Omental fat pad (tissue), 4 donors: ENCODE measurements at places on chromosomes 16 and 17. TPM values are rescaled to one million over a fixed set of nuclear protein-coding genes. Genes with fewer than 3 reads are reported as not detected.

The TMC7 gene
- total RNA-seq, result 4.3 TPM

DNA sequence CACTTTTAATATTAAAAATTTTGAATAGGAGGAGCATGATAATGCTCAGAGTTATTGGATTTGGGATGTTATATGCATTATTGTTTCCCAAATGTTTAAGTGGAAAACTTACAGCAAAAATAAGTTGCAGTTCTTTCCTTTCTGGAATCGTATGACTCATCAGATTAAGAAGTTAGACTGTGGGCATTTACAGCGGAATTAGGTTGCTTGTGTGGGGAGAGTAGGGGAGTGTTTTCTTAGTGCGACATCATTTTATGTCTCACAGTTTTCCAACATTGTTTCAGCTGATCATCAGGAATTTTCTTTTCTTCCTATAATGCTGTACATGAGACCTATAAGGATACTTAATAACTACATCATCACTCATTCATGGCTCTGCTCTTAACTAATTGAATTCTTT, 1631.8 kb downstream of the CDH8 start:
- no peak for DNase-seq

DNA sequence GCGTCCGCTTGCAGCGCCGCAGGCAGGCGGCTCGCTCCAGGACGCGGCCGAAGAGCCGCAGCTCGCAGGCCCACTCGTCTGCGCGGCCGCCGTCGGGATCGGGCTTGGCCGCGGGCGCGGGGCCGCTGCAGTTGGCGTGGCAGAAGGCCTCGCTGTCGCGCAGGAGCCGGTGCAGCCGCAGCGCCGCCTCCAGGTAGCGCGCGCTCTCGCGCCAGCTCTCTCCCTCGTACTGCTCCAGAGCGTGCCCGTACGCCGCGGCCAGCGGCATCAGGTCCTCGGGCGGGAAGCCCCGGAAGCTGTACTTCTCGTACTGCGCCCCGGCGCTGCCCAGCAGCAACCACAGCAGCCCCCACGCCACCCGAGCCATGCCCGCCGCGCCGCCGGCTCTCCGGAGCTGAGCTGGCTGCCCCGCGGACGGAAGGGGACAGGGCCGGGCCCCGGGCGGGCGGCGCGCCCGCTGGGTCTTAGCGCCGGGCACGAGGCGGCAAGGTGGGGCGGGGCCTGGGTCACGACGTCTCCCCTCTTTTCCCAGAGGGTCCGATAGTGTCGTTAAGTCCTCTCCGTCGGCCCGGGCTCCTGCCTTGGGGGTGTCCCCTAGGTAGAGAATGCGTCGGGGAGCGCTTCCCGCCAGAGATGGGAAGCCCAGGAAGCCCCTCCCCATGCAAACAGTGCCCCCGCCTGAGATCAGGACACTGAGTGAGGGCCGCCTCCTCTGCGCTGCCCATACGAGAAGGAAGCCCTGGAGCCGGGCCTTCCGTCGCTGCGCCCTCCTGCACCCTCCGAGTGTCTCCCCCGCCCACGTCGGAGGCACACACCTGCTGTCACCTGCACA, at the start of gene P3H4:
P3H4 (minus strand) TSS at position 401 of the 832 bp plus-strand sequence; CDS start at position 367, 34 bp downstream.
- DNase-seq, result no peak

- no peak for DNase-seq
These were observed at the start of gene HID1 for GRCh38 chr17:74972107-74972972. HID1 (minus strand) TSS chr17:74972759; CDS start chr17:74972656, 103 bp downstream.

GRCh38 chr16:15835136-15835878, 21.5 kb downstream of the MYH11 start:
- DNase-seq, result no peak

GRCh38 chr16:84220851-84221250, 19.0 kb downstream of the KCNG4 start:
- no peak for DNase-seq

DNA sequence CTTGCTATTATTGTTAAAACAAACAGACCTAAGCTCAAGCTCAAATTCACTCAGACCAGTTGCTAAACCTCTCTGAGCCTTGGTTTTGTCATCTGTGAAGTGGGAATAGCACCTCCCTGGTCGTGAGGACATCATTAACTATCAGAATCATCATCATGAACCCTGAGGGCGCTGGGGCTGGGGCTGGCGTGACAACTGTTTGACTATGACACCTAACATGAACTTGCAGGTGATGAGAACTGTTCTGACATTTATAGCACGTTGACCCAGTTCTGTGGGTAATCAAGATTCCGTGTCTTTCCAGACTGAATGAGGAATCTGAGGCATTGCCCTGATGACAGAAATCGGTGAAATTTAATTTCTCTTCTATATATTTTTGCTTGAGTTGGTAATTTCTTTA, 71.3 kb upstream of the CDH5 start:
- no peak for DNase-seq

- DNase-seq, result no peak
These were observed 8.1 kb downstream of the BTBD17 start for GRCh38 chr17:74353446-74354060.

DNA sequence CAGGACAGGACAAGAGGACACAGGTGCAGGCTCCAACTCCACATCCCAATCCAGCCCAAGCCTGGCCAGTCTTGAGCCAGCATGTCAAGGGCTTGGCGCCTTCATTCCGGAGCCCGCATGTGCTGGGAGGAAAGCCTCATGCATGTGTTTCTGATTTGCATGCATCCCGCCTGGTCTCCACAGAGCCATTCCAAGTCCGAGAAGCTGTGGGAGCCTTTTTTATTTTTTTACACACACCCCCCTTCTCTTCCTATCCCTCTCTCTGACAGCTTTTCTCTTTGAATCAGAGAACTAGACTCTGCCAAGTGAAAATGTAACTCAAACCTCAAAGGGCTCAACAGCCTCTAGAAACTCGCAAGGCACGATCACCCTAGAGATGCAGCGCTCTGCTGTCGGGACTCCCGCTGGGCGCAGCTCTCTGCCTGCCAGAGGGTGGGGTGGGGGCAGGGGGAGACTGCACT, 45.1 kb downstream of the NOG start:
- no peak for DNase-seq

DNA sequence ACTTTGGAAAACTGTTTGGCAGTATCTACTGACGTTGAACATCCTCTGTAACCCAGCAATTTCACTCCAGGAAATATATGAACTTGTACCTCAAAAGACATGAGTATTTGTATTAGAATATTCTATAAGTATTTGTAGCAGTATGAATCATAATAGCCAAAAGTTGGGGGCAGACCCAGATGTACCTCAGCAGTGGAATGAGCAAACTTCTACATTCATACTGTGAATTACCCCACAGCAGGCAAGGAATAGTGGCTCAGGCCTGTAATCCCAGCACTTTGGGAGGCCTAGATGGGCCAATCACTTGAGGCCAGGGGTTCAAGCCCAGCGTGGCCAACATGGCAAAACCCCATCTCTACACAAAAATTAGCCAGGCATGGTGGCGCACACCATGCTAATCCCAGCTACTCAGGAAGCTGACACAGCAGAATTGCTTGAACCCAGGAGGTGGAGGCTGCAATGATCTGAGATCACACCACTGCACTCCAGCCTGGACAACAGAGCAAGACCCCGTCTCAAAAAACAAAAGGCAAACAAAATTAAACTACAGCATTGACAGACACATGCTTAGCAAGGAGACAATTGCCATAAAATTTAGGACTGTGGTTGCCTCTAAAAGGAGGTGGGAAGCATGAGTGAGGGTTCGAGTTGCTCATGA, 11.2 kb upstream of the HELZ start:
- DNase-seq, result no peak

- DNase-seq, result no peak
These were observed 1.2 kb downstream of the DUSP14 start for GRCh38 chr17:37490638-37491614.

The HEATR9 gene
- not detected for total RNA-seq

The PIGQ gene
- 25.0 TPM for total RNA-seq

- no peak for DNase-seq
These were observed 1.4 kb downstream of the KRT38 start for GRCh38 chr17:41439375-41439774.

GRCh38 chr17:77717941-77718668, 240.4 kb upstream of the TNRC6C start:
- DNase-seq, result no peak

The P3H4 gene
- total RNA-seq, result 15.6 TPM

DNA sequence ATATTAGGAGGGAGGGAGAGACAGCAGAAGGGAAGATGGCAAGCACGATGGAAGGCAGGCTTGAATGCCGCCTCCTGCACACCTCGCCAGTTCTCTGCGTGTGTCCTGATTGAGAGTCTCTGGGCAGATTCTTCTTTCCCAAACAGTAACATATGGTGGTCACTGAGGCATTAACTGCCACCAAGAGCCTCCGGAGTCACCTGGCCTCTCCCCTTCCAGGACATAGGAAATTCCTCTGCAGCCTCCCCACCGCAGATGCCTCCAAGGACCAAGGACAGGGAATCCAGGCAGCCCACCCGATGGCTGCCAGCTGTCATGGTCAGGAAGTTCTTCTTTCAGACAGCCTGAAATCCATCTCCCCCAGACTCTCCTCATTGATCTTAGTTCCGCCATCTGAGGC, 149.3 kb downstream of the ENGASE start:
- no peak for DNase-seq

DNA sequence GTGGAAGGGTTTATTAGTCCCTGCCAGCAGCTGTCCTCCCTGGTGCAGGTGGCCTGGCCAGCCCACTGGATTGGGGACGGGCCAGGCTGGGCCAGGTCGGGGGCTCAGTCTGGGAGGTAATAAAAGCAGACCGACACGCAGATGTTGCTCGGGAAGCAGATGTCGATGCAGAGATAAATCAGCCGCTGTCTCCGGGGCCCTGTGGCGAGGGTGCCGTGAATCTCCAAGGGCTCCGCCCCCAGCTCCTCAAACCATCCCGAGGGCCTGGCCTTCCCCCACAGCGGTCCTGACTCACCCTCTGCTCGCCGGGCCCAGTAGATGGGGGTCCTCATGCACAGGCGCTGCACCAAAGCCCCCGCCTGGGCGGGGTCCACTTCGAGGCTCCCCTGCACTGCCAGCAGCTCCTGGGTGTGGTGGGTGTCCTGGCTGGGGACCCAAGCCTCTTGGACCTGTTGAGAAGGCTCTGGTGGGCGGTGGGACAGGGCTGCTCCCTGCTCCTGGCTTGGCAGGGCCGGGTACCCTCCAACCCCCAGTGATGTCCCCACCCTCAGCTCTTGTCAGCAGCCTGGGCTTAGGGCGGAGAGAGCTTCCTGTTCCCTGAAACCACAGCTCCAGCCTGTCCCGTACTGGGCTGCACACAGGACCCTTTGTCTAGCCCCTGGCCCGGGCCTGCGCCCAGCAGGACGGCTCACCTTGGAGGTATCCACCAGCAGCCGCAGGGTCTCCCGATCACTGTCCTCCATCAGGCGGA, 1.2 kb downstream of the BRICD5 start:
- no peak for DNase-seq

DNA sequence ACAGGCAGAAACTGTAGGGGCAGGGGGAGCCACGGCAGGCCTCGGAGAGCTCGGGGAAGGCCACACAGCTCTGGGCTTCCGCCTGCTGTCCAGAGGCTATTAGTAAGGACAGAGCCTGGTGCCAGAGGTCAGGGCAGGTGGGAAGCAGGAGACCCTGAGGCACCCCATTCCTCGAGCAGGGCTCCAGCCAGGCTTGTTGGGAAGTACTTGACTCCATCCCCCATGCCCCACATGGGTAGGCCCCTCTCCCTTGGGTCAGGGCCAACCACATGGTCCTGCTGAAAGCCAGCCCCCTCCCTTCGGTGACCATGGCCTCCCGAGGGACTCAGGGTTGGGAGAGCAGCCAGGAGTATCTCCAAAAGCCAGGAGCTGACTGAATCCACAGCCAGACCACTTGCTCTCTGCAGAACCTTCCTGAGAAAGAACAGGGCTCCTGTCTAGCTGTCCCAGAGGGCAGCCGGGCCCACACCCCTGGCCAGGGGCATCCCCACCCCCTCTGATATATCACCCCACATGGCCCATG, 17.4 kb upstream of the MPRIP start:
- DNase-seq, result no peak

The MYH1 gene
- 0.96 TPM for total RNA-seq

DNA sequence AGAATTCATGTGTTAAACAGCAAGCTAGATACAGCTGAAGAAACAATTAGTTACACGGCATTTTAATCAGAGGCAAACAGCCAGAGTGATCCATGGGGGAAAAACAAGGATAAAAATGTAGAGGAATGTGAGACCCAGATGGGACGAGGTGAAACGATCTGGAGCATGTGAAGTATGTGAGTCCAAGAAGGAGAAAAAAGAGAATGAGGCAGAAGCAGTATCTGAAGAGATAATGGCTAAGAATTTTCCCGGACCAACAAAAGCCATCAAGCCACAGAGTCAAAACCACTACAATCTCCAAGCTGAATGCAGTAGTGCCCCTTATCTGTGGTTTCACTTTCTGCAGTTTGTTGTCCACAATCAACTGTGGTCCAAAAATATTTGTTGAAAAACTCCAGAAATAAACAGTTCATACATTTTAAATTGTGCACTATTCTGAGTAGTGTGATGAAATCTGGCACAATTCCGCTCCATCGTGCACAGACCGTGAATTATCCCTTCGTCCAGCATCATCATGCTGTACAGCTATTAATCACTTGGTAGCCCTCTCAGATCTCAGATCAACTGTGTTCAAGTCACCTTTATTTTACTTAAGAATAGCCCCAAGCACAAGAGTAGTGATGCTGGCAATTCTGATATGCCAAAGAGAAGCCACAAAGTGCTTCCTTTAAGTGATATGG, 18.8 kb downstream of the MYH10 start:
- no peak for DNase-seq

DNA sequence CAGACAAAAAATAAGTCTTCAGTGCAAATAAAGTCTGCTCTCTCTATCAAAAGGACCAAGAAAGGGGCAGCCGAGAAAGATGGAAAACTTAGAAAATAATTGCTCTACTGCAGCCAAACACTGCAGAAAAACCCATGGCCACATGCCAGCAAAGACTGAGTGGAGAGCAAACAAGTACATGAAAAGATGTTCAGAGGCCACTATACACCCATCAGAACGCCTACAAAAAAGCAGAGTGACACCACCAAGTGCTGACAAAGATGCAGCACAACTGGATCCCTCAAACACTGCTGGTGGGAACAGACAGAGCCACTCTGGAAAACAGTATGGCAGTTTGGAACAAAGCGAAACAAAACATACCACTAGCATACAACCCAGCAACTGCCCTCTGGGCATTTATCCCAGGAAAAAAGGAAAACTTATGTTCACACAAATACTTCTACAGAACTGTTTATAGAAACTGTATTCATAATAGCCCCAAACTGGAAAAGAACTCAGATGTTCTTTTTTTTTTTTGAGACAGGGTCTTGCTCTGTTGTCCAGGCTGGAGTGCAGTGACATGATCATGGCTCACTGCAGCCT, 36.7 kb downstream of the KIAA0753 start:
- no peak for DNase-seq

The OR1A1 gene
- total RNA-seq, result not detected

DNA sequence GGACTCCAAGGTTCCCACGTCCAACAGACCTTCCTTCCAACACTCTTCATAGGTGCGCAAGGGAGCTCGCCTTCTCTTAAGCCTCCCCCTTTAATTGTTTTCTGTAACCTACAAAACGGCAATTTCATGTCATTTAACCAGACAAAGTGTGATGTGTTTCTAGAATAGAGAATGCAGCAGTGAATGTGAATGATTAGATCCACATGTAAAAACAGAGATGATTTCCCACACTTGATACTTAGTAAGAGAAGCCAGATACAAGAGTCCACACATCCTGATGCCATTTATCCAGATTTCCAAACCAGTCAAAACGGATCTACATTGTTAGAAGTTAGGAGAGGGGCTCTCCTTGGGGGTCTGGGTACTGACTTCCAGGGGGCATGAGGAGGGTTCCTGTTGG, 89.3 kb downstream of the IRF8 start:
- no peak for DNase-seq

- DNase-seq, result no peak
These were observed 3.1 kb downstream of the EVI2A start for GRCh38 chr17:31318298-31318801.

The FNDC8 gene
- total RNA-seq, result not detected

The PIK3R5 gene
- 40.7 TPM for total RNA-seq
